Kidney epithelial cell (primary cell): ENCODE measurements at places on chromosomes 3 and 15. TPM values are rescaled to one million over a fixed set of nuclear protein-coding genes. Genes with fewer than 3 reads are reported as not detected.

DNA sequence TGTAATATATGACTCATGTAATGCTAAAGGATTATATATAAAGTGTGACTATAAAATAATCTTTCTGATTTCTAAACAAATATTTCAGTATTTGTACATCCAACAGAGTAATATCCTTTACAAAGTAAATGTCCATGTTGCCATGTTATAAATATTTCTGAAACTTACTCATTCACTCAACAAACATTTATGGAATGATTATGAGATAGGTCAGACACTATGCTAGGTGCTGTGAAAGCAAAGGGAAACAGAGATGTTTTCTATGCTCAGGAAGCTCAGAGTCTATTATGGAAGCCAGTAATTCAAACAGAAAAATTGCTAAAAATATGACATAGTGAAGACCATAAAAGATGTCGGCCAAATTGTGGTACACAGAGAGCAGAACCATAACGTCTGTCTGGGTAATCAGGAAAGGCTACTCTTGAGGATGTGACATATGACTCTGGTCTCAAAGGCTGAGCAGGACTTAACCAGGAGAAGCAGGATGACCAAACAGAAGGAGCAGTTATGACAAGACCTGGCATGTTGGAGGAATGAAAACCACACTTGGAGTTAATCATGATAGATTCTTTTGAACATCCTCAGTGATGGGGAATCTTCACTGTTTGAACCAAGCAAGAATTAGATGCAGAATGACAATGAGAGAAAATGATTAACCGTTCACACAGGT, 39.0 kb upstream of the MYO5C start:
- DNase-seq, result no peak

DNA sequence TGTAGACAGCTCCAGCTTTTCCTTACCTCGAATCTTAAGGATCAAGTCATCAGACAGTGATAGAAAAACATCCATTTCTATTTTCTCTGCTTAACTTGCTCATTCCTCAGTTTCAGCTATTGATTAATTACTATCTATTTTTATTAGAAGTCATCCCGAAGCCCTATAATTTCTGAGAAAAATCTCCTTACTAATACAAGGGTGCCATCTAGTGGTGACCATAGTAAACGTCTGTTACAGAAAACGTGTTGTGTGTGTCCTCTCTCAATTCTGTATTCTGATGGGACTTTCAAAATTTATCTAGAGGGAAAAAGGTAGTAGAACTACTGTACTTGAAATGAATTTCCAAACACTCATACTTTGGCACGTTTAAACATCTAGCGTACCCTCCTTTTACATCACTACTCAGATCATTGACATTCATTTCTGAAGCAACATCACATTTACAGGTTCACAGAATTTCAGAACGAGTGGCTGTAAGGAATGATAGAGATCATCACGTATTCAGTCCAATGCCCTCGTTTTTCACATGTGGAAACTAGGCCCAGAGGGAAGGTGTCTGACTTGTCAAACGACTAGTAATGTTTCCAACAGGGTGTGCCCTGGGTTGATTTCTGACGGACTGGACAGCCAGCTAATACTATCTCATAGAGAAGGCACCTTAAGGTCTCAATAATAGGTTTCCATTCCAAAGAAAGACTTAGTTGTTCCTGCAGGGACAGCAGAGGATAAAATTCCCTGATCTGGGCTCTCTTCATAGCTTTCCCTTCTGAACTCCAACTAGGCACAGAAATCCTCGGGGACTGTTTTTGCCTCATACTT, 25.6 kb downstream of the HACD2 start:
- no peak for DNase-seq

- no peak for DNase-seq
These were observed 59.1 kb upstream of the TOP2B start for GRCh38 chr3:25723802-25724201.

DNA sequence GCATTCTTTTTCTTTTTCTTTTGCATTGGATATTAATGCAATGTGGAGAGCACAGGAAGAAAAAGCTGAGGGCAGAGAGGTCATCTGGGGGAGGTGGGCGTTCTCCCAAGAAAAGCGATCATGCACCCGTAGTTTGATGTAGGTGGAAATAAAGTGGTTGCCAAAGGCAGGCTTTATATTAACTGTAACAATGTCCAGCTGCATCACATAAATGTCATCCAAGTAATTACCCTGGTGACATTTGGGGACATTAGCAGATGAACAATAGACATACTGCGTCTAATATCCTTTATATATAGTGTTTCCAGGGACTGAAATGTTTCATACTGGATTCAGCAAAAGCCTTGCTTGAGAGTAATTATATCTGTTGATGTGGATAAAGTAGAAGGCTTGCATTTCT, 135.5 kb downstream of the CNTN6 start:
- no peak for DNase-seq

- no peak for DNase-seq
These were observed 134.6 kb upstream of the KBTBD8 start for GRCh38 chr3:66863205-66864111.

DNA sequence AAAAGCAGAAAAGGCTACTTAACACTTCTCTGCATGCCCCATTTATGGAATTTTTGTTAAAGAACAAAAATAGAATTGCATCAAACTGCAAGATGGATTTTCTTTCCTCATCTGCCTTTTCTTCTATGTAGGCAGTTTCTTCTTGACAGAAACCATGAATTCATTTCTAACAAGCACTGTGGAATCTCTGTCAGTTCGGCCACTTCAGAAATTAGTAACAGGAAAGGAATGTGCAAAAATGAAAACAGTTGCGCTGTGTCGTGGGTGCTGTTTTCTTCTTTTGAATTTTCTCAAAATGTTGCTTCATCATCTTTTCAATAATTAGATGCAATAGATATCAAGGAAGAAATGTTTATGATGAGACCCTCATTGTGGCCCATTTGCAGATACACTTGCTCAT, 151.6 kb downstream of the FOXB1 start:
- no peak for DNase-seq

DNA sequence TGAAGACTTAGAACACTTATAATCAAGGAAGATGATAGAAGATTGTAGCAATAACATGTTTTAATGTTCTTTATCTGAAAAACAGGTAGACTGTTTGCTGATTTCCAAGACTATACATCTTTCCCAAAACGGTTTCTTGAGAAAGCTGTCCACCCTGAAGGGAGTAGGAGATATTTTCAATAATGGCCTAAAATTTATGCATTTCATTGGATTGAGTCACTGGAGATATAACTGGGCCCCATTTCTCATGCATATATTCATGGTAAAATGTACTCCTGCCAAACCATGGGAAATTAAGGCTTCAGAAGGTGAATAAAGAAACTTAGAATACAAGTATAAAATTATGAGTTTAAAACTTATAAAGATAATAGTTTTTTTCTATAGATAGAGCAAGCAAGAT, 143.9 kb downstream of the LSAMP start:
- DNase-seq, result no peak

- no peak for DNase-seq
These were observed 70.7 kb downstream of the ANXA2 start for GRCh38 chr15:60326824-60327654.

- no peak for DNase-seq
These were observed 308.6 kb downstream of the CLSTN2 start for GRCh38 chr3:140243575-140243974.

GRCh38 chr3:185151964-185152409, 873 bp downstream of the C3orf70 start:
- no peak for DNase-seq

DNA sequence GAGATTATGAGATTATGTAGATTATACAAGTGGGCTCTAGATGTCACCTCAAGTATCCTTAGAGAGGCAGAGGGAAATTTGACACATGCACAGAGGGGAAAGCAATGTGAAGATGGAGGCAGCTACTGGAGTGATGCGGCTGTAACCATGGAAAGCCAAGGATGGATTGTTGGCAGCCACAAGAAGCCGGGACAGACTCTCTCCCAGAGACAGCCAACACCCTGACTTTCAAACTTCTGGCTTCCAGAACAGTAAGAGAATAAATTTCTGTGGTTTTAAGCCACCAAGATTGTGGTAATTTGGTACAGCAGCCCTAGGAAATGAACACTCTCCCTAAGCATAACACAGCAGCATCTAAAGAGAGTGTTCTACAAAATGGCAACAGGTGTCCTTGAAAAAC, 34.4 kb upstream of the PRICKLE2 start:
- no peak for DNase-seq

DNA sequence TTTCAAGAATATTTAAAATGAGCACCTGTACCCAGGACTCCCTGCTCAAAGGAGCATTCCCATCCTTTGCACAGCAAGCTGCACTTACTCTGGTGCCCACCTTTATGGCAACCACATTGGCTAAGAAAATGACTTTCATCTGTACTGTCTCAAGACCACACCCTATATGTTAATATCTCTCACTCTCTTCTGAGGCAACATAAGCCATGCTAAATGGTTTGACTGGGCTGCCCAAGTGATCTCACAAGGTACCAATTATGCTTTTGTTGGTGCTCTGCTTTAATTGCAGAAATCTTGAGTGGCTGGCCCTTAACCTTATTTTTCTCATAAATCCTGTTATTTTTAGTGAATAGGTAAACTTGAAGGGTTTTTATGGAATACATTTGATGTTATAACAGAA, 17.7 kb downstream of the RYK start:
- no peak for DNase-seq

DNA sequence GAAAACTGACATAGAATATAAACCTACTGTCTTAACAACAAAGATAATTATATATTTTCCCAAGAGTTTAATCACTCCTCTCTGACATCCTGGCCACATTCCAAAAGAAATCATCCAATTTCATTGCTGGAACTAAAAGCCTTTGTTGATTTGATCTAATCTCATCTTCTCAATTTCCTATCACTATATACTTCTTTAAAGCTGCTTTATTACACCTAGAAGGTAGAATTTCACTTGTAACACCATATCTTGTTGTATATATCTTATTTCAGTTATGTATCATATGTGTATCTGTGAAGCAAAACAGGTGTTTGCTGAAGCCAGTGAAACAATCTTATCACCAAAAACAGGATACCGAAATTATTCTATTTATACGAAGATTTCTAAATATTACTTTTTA, 740.2 kb downstream of the ROBO1 start:
- no peak for DNase-seq

DNA sequence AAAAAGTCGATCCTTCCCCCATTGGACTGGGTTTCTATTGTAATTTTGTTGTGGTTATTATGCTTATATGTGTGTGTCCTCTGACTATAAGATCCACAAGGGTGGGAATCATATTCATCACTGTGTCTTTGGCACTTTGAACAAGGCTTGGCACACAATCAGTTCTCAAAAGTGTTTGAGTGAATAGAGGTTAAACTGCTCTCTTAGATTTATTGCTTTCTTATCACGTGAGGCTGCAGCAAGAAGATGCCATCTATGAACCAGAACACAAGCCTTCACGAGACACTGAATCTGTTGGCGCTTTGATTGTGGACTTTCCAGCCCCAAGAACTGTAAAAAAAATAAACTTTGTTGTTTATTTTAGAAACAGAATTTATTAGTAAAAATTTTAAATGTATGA, 295.0 kb upstream of the MDFIC2 start:
- DNase-seq, result no peak

GRCh38 chr15:77075528-77075927, 4.6 kb upstream of the TSPAN3 start:
- DNase-seq, result no peak

DNA sequence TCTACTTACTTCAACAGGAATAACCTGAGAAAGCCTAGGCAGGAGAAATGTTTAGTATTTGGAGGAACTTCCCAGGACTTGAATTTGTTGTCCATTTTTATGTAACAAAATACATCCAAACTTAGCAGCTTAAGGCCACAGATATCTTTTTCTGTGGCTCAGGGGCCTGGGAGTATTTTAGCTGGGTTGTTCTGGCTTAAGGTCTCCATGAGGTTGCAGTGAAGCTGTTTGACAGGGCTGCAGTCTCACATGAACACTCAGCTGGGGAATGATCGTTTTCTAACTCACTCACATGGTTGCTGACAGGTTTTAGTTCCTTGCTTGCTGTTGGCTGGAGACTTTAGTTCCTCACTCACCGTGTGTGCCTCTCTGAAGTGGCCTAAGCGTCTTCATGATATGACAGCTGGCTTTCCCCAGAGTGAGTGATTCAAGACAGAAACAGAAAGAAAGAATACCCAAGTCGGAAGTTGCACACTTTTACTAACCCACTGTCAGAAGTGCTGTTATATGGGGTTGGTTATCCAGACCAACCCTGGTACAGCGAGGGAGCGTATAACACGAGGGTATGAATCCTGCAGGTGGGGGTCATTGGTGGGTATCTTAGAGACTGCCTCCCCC, 229.7 kb upstream of the TBL1XR1 start:
- DNase-seq, result no peak

Gene TRAIP
- total RNA-seq, result 4.2 and 5.4 TPM in 2 replicates

Gene KLHL6
- total RNA-seq, result not detected in 2 replicates

Gene CAPN3
- total RNA-seq, result 0.89 and 3.7 TPM in 2 replicates

Gene RASL12
- total RNA-seq, result 0.92 TPM in 1 of 2 replicates, not detected in the other

Gene RTF1
- 21.3 and 27.9 TPM in 2 replicates for total RNA-seq

Gene ANKRD34C
- total RNA-seq, result not detected in 2 replicates

Gene PLA2G4E
- total RNA-seq, result not detected in 2 replicates

Gene CD80
- not detected in 2 replicates for total RNA-seq

Gene MYLK
- 48.9 and 49.7 TPM in 2 replicates for total RNA-seq

Gene STAB1
- total RNA-seq, result 0.42 and 1.1 TPM in 2 replicates

Gene TLNRD1
- 34.2 and 39.8 TPM in 2 replicates for total RNA-seq
